Mesendoderm (in vitro differentiated cells): ENCODE measurements at places on chromosomes 1 and 21.
A peak's percentile ranks its signal among the peaks of the same experiment; 100 is the strongest.

DNA sequence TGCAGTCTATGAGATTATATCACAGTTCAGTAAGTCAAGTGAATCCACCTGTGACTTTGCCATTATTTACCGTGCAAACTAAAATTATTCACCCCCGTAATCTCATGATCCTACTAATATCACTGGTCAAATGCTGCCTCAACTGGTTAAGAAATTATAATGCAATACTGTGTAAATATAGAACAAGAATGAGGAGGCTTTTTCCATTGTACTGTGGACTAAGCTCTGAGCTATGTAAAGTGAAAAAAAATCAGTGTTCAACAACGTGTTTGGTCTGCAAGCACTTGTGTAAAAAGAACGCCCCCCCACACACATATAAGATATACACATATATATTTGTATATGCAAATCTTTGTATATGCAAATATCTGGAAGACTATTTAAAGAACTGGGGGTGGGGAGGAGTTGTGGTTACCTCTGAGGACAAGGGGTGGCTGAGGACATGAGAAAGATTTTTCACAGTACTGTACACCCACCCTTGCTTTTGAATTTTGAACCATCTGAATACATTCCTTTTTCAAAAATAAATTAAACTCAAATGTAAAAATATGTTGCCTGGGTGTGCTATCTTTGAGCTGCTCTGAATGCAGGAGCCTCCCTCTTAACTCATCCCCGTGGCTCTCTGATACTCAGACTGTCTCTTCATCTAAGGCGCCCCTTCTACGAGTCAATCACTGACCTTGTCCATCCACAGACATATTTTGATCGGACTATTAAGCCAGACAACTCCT lies 57.0 kb downstream of the PTP4A2 start:
- no peak for DNase-seq

DNA sequence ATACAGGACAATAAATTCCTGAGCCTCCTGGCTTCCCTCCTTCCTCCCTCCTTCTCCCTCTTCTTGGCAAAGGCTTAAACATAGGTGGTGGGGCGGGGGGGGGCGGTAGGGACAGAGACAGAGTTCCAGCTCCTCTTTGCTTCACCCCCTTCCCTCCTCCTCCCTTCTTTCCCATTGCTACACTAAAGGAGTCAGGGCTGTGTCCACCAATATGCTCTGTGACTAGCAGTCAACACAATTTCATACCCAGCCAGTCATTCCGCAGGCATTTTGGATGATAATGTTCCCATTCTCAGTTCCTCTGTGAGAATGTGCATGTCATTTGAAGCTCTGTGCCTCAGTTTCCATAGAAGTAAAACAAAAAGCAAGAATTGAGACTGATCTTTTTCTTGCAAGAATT lies 1.7 kb downstream of the LMOD1 start:
- DNase-seq, result no peak

GRCh38 chr21:20306836-20307235 lies 691.4 kb upstream of the NCAM2 start:
- DNase-seq, result no peak

- DNase-seq, result no peak
These were observed 255.0 kb upstream of the ADGRL2 start for GRCh38 chr1:81545734-81546133.

DNA sequence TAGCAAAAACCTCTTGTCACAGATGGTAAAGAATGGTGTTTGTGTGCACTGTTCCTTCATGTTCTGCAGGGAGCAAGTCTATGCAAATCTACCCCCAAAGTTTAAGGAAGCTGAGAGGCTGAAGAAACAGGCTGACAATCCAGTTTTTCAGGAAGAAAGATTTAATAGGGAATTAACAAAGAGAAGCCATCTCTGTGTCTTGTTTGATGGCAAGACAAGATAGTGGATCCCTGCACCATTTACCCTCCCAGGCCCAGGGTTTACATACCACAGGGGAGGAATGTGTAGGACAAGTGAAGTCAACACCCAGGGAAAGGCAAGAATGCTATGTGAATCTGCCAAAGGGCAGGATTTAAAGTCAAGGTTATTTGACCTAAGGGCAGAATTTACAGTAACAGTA lies 48.1 kb upstream of the FNBP1L start:
- peak; percentile 87 for DNase-seq

DNA sequence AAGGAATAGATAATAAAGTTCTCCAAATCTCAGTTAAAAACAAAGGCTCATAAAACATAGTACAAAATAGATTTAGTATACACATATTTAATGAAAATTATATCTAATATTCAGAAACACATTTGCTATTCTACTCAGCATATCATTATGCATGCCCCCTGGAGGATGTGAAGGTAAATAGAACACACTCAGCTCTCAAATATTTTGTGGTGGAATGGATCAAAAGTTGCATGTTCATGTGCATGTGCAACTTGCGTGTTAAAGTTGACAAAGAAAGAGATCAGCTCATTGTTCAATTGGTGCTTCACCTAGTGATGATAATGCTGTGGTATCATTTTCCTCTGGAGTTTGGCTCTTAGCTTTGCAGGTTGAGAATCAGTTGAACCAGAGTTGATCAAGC lies 4.9 kb upstream of the ZNF644 start:
- DNase-seq, result no peak

DNA sequence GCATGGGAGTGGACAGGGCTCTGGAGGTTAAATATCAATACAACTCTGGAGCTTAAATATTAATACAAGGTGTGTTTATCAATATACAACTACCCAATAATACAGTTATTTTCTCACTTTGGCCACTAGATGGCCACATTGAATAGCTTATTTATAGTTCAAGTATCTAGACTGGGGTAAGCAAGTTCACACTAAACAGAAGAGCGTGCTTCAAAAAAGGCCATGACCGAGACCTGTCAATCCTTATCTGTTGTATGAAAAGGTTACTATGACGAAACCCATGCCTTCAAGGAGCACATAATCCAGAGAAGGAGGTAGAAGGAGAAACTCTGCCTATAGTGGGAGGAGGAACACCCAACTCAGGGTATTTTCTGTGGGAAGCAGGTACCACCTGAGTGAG lies 29.1 kb downstream of the CHML start:
- DNase-seq, result peak; percentile 79

- no peak for DNase-seq
These were observed 27.3 kb downstream of the JMJD4 start for GRCh38 chr1:227707846-227708245.

DNA sequence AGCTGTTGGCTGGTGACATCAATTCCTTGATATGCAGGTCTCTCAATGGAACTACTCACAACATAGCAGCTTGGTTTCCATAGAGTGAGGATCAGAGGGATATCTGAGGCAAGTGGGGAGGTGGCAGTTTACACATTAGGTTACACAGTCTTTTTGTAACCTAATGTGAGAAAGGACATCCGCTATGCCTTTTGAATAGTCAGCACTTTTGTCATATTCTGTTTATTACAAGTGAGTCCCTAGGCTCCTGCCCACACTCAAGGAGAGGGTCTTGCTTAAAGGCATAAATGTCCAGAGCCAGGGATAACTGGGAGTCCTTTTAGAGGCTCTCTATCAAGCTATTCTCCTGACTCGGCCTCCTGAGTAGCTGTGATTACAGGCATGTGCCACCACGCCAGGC lies 104.2 kb downstream of the KCNK1 start:
- no peak for DNase-seq

- DNase-seq, result no peak
These were observed 3.8 kb upstream of the GUCA2A start for GRCh38 chr1:42168391-42168670.

DNA sequence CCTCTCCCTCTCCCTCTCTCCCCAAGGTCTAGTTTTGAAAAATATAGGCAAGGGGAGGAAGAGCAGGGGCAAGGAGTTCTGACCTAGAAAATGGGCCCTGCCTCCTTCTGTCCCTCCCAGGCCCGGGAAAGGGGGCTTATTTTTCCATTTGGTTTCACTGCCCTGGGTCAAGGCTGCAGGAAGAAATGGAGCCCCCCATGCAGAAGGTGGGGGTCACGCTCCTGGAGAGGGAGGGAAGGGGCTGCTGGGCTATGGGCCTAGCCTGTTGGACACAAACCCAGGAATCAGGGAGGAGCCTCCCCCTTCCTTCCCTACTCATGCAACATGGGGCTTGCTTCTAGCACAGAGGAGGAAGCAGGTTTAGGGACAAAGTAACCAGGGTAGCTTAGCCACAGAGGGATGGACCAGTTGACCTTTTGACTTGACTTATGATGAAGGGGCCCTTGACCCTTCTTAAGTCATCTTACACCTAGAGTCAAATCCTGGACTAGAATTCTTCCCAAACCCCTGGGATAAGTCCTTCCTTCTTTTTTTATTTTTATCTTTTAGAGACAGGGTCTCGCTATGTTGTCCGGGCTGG lies 70.4 kb upstream of the SSBP3 start:
- no peak for DNase-seq

GRCh38 chr1:41874151-41874719 lies 44.5 kb downstream of the HIVEP3 start:
- no peak for DNase-seq

GRCh38 chr21:26909972-26910371 lies 56.9 kb downstream of the ADAMTS5 start:
- DNase-seq, result peak; percentile 92
